ENCODE measurements at places on chromosomes 6 and 20.

DNA sequence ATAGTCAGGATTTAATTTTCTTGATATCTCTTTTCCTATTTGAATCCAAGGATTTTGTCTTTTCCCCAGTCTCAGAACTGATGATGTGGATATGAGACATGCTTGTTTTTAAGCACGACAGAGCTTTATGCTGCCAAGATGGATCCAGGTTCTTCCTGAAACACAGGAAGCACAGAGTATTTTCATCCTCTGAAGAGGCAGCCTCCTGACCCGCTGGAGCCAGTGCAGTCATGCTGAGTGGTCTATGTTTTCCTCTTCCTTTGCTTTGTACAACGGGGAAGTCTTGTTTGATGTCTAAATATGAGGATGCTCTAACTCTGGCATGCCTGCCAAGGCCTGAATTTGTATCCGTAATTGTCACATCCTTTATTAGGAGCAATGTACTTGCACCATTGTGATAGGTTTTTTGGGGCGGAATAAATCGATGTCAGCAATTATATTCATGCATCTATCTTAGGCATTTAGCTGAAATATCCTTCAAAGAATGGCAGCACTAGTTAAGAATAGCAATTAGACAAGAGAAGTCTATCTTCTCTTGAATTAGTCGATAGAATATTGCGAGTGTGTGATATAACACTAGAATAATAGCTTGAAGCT lies 407.1 kb upstream of the JAG1 start:
- no peak for DNase-seq

- DNase-seq: no peak
Observed at GRCh38 chr6:10681795-10682194, 12.6 kb downstream of the C6orf52 start.

DNA sequence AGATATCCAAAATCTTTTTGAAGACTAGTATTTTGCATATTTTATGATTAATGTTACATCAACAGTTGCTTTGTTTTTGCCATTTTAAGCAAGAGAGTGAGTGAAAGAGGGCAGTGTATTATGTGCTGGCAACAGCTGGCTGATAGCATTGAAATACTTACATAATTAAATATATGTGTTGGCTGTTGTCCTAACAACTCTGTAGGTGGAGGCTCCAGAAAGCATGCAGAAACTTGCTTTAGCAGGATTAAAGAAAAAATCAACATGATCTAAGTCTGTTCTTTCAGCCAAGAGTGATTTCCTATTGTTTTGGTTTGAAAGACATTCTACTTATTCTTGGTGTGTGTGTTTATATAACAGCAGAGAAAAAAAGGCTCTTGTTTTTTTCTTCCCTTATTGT lies 127.5 kb downstream of the CDKAL1 start:
- no peak for DNase-seq

DNA sequence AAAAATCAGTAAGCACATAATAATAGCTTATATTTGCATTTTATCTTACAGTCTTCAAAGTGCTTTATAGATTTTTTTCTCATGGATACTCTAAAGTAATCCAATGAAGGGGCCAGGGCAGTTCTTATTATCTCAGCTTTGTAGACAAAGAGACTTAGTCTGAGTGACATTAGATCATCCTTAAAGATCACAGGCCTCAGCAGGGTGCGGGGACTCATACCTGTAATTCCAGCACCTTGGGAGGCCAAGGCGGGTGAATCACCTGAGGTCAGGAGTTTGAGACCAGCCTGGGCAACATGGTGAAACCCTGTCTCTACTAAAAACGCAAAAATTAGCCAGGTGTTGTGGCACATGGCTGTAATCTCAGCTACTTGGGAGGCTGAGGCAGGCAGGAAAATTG lies 14.5 kb downstream of the FERMT1 start:
- no peak for DNase-seq

- no peak for DNase-seq
Observed at GRCh38 chr6:150787429-150787828, 78.1 kb upstream of the MTHFD1L start.

DNA sequence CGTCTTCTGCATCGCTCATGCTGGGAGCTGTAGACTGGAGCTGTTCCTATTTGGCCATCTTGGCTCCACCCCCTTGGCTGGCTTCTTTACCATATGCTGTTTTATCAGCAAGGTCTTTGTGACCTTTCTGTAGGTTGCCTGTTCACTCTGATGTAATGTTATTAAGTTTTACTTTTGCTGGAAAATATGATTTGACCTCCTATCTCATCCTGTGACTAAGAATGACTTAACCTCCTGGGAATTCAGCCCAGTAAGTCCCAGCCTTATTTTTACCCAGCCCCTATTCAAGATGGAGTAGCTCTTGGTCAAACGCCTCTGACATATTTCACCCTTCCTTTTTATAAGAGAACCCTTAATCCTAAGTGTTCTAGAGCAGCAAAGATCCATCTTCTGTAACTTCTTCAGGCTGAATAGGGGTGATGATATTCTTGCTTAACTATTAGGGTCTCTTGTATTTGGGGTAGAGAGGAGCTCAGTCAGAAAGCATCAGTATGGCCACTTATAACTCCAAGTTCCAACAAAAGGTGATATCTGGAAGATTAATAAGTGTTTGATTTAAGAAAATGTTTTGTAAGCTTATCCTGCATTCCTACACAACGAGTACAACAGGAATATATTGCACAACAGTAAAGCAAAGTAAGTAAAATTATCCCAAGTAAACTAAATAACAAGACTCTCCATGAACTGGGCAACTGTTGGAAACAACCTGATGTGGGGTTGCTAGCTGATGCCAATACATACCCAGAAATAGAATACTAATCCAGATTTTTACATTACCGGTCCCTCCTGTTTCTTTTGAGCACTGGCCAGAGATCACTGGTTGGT lies 23.1 kb upstream of the HMGN3 start:
- DNase-seq: no peak

GRCh38 chr6:81734500-81735150 lies 17.9 kb downstream of the TENT5A start:
- DNase-seq: no peak

- DNase-seq: no peak
Observed at GRCh38 chr6:41813469-41813868, 26.0 kb downstream of the TOMM6 start.

GRCh38 chr6:81696524-81696923 lies 56.0 kb downstream of the TENT5A start:
- no peak for DNase-seq

All from right atrium auricular region (tissue), 2 donors.